ENCODE measurements at places on chromosomes 13 and 19.

- no peak for DNase-seq
These were observed 721.0 kb downstream of the PCDH9 start for GRCh38 chr13:66509175-66509574.

DNA sequence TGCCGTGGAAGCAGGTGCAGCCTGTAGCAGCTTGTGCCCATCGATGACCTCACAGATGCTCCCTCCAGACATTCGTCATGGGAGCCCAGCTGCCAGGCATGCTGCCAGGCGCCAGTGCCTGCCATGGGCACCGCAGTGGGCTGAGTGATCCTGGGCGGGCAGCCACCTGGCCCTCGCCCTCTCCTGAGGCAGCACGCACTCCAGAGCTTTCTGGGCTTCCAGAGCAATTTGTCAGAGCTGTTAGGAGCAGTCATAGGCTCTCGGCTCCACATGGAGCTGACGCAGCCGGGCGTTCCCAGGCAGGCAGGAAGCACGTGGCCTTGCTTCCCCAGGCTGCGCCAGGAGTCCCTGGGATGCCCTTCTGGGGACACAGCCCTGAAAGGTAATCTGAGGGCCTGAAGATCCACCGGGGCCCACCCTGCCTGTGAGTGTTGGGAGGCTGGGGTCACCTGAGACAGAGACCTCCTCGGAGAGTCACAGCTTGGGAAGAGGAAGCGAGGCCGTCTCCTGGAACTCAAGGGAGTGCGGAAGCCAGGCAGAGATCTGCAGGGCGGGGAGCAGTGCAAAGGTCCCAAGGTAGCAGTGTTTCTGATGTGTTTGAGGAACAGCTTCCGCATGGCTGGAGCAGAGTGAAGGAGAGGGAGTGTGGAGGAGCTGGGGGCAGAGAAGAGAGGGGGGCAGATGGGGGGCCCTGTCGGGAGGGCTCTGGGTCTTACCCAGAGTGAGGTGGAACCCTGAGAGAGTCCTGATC is 50.6 kb downstream of the DPF1 start:
- no peak for DNase-seq

GRCh38 chr13:48866249-48866648 is 109.5 kb upstream of the FNDC3A start:
- peak; percentile 59 for DNase-seq

- no peak for DNase-seq
These were observed 119.3 kb downstream of the IRS2 start for GRCh38 chr13:109667056-109667455.

DNA sequence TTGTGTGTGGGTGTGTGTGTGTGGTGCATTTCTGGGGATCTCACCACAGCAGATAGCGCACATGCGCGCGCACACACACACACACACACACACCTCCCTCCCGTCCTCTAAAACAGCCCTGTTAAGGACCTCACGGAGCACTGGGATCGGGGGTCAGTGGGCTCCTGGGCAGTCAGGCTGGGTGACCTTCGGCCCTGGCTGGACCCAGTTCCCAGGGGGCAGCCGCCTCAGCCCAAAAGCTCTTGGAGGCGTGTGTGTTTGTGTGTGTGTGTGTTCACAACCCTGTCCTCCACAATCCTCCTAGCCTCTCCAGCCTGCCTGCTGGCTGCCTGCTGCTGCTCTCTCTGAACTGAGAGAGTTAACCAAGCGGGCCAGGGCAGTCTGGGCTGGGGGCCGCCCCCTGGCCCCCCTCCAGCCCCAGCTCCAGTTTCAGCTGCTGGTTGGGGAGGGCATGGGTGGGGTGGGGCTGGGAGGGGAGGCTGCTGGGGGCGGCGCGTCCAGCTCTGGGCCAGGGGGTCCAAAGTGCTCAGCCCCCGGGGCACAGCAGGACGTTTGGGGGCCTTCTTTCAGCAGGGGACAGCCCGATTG is at the start of gene FXYD1:
Gene FXYD1 (plus strand): TSS at position 520 of the 588 bp plus-strand sequence. CDS start 1,256 bp downstream, outside the sequence.
- DNase-seq, result no peak

DNA sequence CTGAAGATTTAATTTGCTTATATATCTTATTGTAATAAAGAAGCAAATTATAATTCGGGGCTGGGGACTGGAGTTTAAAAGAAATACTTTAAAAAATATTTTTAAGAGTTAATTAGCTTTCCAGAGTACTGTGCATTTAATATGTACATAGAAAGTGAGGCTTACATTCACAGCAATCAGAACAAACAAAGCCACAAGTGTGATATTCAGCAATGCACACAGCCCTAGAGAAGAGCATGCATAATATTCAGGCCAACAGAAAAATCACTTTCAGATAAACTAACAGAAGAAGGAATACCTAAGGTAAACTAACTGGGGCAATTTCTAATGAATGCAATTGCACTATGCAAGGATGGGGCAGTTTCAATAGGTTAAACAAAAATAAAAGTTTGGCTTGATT is 241.8 kb downstream of the GPC6 start:
- no peak for DNase-seq

GRCh38 chr13:23770973-23771372 is 118.2 kb downstream of the MIPEP start:
- DNase-seq, result no peak
